ENCODE measurements at places on chromosomes 6 and 20.

- DNase-seq: no peak
Measured at GRCh38 chr6:122754191-122754731, 25.3 kb upstream of the FABP7 start.

DNA sequence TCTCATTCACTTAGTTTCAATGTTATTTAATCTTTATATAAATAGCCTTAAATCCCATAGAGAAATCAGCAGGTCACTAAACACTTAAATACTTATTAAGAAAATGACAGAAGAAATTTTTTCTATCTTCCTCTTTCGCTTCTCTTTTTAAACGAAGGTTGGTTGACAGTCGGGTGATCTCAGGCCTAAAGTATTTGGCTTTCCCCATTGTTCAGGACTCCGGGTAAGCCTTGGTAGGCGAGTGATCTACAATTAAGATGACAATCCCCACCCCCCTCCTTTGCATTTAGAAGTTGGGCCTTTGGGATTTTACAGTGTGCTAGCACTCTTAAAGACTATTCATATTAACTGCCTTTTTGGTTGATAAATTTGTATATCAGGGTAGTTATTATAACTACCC is 19.7 kb upstream of the UTRN start:
- DNase-seq: no peak

DNA sequence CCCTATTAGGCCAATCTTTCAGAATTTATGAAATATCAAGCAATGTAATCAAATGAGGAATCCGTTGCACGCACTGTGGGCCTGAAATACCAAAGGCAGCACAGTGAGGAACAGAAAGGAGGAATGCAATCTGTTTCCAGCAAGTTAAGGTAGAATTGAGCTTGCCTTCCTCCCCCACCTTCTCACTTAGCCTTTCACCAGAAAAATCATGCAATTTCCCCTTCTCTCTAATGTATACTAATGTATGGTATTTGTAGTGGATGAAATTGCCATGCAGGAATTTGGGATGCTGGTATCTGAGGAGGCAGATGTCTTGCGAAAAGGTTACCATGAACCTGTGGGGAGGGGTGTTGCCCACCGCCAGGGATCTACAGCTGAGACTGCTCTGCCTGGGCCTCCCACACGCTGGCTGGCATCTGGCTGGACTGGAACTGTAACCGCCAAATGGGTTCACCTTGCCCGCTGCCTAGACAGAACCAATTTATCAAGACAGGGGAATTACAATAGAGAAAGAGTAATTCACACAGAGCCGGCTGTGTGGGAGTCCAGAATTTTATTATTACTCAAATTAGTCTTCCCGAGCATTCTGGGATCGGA is 222.4 kb upstream of the MYLIP start:
- no peak for DNase-seq

- DNase-seq: no peak
Measured at GRCh38 chr6:37607944-37608343, 89.7 kb downstream of the MDGA1 start.

Measured in activated T-cell treated with anti-CD3 and anti-CD28 coated beads for 48 hours (primary cell).